ENCODE measurements at places on chromosomes 7 and 10.

- DNase-seq = no peak
Measured at GRCh38 chr10:47207281-47207615, 92.7 kb upstream of the GDF10 start.

DNA sequence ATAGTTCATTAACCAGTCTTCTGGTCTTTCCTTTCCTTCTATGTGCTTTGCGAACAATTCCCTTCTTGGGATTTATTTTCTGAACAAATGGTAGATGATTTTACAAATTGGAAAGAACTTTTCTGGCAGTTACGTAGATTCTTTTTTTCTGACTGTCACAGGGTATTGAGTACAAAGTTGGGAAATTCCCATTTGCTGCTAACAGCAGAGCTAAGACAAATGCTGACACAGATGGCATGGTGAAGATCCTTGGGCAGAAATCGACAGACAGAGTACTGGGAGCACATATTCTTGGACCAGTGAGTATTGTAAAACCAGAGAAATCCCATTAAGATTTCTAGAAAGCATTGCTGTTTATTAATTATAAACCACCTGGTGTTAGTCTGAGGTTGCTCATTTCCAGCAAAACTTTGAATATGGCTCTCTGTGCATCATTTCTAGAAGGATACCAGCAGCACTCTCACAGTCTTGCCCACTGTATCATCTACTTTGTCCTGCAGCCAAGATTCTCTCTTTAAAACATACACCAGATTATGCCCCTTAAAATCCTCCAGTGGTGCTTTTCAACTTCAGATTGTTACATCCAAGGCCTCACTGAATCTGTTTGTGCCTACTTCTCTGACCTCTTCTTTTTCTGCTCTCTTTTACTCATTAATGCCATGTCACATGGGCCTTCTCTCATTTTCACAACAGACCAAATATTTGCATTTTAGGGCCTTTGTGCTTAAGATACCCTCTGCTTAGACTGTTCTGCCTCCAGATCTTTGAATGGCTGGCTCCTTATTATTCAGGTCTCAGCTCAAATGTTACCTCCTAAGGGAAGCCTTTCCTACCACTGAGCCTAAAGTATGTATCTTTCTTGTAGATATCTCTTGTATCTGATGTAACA is 27.0 kb downstream of the DLD start:
- no peak for DNase-seq

DNA sequence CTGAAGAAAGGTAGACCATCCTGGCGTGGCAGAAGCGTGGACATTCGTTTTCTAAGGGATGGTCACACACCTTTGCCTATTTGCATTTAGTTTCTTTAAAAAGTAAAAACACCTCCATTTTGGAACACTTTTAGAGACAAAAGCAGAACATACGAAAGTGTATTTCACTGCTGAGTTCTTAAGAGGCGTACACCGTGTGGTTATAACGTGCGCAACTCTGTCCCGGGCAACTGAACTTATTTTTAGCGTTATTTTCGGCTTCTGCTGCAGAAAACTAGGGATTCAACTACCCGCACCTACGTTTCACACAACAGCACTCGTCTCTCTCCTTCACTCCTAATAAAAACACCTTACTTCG is 557 bp upstream of the LSM8 start:
- DNase-seq = no peak

GRCh38 chr7:111789048-111789320 is 226.7 kb upstream of the IMMP2L start:
- no peak for DNase-seq

- no peak for DNase-seq
Measured at GRCh38 chr7:154699417-154699816, 303.5 kb downstream of the PAXIP1 start.

DNA sequence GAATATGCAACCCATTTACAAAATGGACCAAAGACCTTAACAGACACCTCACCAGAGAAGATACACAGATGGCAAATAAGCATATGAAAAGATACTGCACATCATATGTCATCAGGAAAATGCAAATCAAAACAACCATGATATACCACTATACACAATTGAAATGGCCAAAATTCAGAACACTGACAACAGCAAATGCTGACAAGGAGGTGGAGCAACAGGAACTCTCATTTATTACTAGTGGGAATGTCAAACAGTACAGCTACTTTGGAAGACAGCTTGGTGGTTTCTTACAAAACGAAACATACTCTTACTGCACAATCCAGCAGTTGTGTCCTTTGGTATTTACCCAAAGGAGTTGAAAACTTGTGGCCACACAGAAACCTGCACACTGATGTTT is 50.0 kb upstream of the PCGF5 start:
- DNase-seq = no peak

- no peak for DNase-seq
Measured at GRCh38 chr10:132729810-132730572, 56.0 kb downstream of the NKX6-2 start.

GRCh38 chr7:116337800-116338199 is 127.5 kb downstream of the TES start:
- DNase-seq = no peak

DNA sequence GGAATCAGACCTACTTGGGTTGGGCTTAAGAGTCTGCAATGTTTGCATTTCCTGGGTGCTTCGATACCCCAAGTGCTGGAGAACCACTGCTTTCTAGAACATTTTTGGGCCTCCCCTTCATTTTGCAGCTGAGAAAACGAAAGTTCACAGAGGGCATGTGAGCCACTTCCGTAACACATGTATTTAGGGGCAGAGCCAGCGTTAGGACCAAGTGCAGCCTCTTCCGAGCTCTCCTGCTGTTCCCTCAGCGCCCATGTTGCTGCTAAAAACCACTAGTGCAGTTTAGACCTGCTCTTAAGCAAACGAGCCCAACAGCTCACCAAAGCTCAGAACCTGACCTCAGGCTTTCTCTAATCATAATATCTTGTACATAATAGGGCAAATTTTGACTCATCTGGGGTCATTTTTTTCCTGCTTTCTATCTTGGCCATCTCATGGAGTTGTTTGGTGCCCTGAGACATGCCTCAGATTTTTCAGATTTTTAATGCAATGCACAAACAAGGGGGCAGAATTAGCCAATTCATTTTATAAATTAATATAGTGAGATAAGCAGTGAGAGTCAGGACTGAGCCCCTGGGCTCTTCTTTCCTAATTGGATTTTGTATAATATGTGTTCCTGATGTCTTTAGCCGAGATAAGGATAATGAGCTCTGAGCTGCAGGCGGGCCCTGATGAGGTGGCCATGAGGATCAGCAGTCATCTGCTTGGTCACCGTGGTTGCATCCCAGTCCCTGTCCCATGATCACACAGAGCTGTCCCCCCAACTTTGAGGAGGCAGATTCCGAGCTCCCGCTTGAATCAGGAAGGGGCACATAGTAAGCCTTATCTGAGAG is 12.9 kb downstream of the BAG3 start:
- no peak for DNase-seq

DNA sequence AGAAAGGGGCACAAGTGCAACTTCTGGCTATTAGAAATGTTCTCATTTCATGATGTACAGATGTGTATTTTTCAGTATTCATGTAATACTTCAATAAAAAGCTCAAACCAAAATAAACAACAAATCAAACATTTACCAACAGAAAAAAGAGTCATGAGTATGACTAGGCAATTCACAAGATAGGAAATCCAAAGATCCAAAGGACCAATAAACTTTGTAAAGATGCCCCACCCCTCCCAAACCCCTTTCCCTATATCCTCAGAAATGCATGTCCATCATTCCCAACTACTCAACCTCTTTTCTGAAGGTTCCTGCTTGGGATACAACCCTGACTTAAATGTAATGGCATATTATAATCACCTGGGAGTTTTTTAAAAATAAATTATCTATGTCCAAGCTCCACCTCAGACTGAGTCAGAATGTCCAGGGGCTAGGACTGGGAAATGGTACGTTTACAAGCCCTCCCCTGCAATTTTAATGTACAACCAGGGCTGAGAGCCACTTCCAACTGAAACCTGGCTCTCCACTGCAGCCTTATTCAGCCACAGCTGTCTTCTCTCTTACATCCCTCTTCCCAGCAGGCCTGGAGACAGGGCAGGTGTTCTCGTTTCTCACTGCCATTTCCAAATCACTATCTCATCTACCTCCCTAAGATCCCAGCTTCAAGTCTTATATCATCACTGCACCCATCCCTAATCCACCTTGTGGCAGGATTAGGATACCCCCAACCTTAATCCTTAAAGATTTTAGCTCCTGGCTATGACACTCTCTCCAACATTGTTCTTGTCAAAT is 36.5 kb downstream of the COA1 start:
- DNase-seq = no peak

DNA sequence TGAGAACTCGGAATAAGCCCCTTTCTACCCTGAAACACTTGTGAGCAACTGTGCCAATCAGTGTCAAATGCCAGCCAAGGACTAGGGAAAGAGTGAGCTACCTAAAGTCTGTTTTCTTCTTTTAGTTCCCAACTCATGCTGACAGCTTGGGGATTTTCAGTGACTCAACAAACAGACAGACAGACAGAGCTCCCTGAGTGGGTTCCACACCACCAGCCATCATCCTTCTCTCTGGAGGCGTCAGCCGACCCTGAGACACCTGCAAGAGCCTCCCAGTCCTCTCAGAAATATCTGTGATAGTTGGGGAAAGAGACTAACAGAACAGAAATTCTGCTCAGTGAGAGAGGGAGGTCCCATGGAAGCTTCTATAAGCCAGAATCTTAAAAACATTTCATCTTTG is 49.5 kb downstream of the GATA3 start:
- DNase-seq = no peak

- DNase-seq = no peak
Measured at GRCh38 chr10:42975558-42976340, 101.1 kb upstream of the RET start.

DNA sequence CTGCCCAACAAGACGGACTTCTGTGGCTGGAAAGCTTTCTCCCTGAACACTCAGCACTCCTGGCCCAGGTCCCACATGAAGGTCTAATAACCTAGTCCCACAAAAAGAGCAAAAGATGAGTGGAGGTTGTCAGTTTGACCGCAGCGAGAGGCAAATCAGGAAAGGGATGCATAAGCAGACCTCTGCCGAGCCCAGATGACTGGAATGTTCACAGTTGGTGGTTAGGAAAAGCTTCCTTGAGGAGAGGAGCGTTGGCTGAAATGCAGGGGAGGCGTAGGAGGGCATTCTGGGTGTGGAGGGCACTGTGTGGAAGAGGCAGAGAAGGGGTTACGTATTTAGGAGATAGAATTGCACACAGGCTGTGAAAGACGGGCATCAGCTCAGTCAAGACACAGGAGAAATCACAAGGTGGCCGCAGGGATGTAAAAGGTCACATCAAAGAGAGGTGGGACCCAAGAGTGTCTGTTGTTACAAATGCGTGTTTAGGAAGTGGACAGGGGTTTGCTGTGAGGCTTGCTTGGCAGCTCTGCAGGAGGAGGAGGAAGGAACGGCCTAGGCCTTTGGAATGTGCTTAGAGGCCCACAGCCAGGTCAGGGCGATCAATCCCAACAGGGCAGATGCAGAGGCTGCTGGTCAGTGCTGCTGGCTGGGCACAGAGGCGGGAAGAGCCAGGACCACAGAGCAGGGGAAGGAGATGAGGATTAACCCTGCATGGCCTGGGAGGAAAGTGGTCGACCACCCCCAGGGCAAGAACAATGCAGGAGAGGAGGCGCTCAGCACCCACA is 133.5 kb downstream of the VIPR2 start:
- DNase-seq = no peak

DNA sequence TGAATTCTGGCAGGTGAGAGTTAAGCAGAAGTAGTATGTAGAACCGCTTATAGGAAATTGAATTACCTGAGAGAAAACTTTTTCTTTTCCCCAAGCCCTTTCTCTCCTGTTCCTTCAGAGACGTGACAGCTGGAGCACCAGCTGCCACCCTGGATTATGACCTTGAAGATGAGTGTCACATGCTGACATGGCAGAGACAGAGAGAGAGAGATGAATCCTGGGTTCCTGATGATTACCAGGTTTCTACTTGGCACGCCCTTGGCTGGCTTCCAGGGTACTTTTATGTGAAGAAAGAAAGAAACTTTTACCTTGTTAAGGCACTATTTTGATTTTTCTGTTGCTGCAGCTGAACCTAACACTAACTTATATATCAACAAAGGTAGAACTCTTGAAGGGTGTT is 99.9 kb downstream of the GPR26 start:
- DNase-seq = no peak

GRCh38 chr10:112779025-112779770 is 170.8 kb upstream of the TCF7L2 start:
- DNase-seq = no peak

DNA sequence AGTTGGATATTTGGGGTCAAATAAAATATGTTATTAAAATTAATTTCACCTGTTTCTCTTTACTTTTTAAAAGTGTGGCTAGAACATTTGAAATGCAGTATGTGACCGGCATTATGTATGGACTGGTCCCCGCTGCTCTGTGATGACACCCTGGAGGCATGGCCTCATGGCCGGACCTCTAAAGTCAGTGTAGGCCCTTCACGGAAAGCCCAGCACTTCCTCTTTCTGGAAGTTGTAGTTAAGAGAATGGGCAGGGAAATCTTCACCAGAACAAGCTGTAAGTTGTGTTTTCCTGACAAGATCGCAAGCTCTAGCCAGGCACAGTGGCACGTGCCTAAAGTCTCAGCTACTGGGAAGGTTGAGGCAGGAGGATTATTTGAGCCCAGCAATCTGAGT is 38.3 kb upstream of the SRGN start:
- no peak for DNase-seq

DNA sequence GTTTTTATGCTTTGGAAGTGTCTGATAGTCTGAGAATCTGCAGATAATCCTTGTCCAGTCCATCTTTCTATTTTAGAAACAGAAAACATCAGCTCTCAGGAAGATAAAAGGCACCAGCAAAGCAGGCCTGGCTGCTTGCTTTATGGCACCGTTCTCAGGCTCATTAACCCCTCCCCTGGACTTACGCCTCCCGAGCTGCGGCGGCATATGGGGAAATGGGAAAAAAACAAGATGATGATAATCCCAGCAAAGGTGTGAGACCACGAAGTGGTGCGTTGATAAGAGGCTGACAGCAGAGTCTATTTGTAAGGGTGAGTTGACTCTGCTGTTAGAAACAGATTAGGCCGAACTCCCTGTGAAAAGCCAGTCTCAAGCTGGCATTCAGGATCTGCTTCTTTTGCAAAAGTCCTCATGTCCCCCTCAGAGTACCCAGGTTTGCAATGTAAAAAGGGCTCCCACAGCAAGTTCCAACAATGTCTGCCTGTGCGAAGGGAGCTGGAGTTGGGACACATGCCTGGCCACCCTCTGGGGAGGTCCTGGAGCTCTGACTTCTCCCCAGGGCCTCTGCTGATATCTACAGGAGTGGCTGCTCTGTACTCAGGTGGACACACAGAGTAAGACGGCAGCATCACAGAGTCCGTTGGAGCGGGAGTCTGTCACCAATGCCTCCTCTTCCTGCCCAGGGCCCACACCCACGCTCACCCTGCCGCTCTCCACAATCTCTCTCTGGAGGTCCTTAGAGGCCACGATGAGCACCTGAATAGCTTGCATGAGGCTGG is 54.3 kb downstream of the SPDYE5 start:
- DNase-seq = no peak
